NCI-H1694 treated with DMSO at 0.1 percent for 48 hours (cell line): ENCODE measurements at places on chromosomes 3 and 15.
A peak's percentile ranks its signal among the peaks of the same experiment; 100 is the strongest.

DNA sequence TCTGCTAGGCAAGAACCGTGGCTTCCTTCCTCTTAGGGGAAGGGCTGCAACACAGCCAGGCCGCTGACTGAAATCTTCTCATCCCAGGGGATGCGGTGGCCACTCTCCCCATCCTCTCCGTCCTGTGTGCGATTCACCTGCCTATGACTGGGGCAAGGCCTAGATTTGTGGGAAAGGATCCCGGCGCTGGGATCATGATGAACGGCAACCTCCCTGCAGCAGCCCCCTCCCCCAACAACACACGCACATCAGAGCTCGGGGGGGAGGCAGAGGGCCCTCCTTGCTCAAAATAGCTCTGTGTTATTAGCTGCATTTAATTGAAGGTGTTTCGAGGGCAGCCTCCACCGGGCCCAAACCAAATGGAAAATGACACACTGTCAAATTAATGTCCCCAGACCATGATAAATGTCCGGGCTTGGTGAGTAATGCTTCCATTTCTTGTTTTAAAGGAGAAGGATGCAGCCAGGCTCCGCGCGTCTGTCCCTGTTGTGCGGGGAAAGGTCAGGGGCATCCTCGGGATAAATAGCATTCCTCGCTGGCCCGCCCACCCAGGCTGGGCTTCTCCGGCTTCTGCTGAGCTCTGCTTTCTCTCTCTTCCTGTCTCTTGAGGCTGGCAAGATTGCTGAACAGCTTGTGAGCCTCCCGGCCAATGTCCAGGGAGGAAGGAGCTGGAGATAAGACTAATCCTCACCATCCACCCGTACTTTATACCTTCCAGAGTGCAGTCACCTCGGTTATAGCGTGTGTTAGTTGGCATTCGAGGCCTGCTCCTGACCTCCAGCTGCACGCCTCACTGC is 56.4 kb upstream of the TLE3 start:
- no peak for DNase-seq

DNA sequence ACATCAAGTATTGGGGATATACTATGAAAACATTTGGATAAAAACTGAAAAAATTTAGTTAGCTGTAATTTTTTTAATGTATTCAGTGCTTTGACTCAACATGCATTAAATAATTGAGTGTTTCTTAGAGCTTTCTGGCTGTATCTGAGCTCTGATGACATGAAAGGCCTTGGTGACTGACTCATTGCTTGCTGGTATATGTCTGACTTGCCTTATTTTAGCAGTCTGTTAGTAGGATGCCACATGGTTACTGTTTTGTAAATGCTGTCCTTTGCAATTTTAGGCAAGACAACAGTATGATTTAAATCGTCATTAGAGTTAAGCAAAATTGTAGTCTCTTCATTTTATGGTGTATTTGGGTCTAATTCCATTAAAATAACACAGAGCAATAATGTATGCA is 199.2 kb downstream of the GHSR start:
- no peak for DNase-seq

GRCh38 chr15:48595981-48596380 is 49.5 kb downstream of the FBN1 start:
- DNase-seq: no peak

DNA sequence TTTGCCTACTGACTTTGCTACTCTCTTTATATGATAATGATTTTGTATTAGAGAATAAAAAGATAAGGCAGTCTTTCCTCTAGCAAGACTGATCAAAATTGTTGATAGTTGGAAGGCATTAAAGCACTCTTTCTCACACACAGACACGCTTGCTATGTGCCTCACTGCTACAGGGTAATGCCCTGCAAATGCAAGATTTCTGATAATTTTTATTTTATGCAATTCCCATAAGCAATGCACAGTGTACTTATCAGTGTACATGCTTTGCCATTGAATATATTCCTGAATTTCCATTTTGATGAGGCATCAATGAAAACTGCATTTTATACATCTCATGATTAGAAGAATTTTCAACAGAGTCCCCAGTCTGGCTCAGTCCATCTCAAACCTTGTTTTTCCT is 263.2 kb downstream of the CHST2 start:
- no peak for DNase-seq

- DNase-seq: no peak
Observed at GRCh38 chr3:27657404-27657803, 64.7 kb downstream of the EOMES start.

GRCh38 chr3:193906849-193907410 is 229.0 kb upstream of the HES1 start:
- DNase-seq: no peak

- peak; percentile 23 for DNase-seq
Observed at GRCh38 chr3:120203016-120203415, 82.0 kb downstream of the GPR156 start.

- no peak for DNase-seq
Observed at GRCh38 chr3:165159760-165160421, 36.3 kb downstream of the SLITRK3 start.

DNA sequence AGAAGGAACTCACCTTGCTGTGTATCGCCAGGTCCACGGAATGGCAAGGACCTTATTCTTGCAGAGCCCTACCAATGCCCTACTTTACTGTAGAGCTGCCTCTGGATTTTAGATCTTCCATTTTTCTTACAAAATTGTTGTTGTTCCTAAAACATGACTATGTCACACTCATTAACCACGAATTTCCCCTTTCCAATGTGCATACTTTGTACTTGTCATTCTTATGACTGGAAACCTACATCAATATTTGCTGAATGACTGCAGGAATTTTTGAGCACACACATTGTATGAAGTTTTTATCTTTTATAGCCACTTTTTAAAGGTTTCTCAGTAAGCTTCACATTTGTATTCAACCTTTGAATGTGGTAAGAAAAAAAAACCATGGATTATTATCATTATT is 35.9 kb upstream of the CMSS1 start:
- DNase-seq: no peak

DNA sequence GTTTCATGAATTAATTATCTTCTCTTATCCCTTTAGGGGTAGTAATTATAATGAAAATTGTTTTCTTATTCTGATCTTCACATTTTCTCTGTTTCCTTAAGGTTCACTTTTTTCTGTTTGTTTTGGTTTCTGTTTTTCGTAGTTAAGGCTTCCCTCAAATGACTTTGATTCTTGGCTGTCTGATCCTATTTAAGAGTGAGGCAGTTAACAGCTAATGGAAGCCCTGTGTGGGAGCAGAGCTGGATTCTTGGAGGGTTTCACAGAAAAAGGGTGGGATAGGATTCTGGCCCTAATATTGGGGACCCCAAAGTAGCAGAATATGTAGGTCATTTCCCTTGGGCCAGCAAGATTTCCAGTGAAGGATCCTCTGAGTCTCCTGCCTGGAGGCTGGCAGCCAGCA is 6.8 kb upstream of the AMOTL2 start:
- DNase-seq: no peak

GRCh38 chr3:160911411-160911810 is 155.4 kb downstream of the PPM1L start:
- DNase-seq: no peak

GRCh38 chr3:100053951-100054620 is 60.2 kb downstream of the FILIP1L start:
- DNase-seq: no peak

GRCh38 chr3:94779699-94780098 is 716.8 kb downstream of the NSUN3 start:
- DNase-seq: no peak

DNA sequence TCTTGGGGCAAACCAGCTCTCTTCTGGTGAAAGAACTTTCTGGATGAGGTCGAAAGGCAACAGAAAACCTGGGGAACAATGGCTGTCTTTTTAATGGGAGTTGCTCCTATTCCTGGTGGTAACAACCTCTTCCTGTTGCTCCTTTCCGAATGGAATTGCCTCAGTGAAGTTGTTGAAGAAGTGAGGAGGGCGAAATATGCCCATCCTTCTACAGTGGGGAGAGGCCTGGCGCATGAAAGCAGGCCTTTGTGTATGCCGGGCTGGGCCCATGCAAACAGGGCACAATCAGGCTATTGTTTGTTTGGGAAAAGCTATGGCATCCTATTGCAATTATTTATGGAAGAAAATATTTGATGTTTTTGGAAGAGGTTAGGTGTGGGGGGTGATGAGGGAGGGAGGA is 166.9 kb downstream of the IGF1R start:
- no peak for DNase-seq

- DNase-seq: no peak
Observed at GRCh38 chr3:150783316-150783715, 20.3 kb upstream of the SIAH2 start.

DNA sequence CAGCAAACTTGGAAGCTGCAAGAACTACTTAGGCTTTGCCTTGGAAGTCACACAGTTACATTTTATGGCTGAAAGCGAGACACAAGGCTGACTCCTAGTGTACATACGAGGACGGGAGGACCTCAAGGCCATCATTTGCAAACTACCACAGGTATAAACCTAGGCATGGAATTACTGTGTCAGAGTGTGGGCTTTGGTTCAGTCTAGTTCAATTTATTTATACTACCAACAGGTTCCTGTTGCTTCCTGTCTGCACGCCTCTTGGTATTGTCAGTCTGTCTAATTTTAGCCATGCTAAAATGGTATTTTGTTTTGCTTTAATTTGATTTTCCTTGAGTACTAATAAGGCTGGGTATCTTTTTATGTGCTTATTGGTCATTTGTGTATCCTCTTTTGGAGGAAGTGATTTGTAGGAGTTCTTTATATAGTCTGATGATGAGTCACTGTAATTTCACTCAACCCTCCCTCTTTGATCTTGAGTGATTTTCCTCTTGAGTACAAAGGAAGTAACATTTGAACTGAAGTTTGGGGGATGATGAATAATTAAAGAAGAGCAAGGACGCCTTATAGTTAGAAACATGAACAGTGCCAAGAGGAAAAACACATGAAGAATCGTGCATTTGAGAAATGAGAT is 8.2 kb downstream of the ANKRD34C start:
- no peak for DNase-seq

DNA sequence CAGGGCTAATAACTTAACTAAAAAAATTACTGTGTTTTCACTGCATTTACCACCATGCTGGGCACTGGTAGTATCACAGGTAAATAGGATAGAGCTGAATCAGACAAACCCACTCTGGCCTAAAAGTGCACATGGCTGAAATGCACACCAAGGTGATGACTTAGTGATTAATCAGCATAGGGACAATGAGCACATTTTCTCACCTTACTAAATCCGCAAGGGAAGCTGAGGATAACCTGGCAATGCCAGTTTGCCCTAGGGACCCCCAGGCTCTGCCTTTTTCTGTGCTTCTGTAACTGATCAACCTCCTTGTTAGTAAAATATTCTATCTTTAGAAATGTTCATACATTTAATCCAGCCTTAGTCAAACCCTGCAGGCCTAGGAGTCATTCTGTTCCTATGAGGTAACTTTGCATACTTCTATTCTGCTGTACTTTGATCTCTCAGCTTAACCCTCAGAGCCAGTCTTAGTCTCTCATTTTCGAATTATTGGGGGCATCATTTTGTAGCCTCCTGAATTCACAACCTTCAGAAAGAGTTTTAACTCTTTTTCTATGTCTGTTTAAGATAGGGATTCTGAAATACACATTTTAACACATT is 562.9 kb upstream of the KCNMB2 start:
- DNase-seq: no peak

- no peak for DNase-seq
Observed at GRCh38 chr15:41494922-41495735, 1.5 kb downstream of the ITPKA start.

DNA sequence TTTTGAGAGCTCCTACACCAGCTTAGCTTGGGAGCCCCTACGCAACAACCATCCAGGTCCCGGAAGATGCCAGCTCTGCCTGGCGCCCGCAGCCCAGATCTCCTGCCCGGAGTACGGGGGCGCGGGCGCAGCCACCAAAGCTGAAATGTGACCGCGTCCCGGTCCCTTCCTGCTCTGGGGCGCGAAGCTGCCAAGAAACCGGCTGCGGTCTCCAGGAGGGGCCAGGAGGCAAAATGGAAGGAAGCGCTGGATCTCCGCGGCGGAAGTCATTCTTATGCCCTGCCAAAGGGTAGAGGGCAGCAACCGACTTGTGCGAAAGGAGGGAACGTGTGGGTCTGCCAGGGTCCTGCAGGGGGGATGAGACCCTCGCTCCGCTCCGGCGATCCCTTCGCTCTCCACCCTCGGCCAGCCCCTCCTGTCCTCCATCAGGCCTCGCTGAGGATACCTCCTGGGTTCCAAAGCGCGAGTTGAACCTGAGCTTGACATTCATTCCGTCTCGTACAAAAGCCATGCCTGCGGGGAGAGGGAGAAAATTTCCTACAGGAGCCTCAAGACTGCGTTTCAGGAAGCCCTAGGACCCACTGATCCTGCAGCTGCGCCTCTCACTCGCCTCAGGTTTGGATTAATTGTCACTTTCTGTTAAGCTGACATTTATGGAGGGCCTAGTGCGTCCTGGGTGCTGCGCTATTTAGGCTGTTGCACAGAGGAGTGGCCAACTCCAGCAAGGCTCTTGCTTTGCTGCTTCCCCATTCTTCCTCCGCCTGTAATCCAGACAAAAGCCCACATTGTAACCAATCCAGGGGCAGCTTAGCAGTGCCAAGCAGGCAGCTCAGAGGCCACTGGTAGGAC is 98.3 kb upstream of the VGLL3 start:
- no peak for DNase-seq

- no peak for DNase-seq
Observed at GRCh38 chr3:127423856-127424765, 136.3 kb upstream of the PRR20G start.

- no peak for DNase-seq
Observed at GRCh38 chr15:26066896-26067295, 203.8 kb upstream of the ATP10A start.

- no peak for DNase-seq
Observed at GRCh38 chr15:48062148-48062872, 58.5 kb upstream of the SLC24A5 start.

GRCh38 chr15:63938486-63939061 is 104.8 kb upstream of the HERC1 start:
- no peak for DNase-seq

GRCh38 chr15:62089616-62090015 is 22.8 kb downstream of the C2CD4A start:
- no peak for DNase-seq

DNA sequence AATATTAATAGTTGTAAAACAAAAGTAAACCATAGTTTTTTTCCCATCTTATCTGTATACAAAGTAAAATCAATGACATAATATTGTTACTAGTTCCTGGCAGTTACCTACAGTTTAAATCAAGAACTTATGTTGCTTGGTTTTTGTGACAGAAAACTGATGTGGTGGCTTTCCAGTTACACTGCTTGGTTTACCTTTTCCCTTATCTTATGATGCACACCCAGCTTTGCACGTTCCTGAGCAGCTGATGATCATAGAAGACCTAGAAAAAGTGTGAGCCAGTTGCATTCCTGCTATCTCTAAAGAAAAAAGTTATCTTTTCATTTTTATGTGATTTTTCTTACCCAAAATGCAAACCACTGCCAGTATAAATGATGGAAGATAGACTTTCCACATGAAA is 36.4 kb upstream of the LAMP3 start:
- no peak for DNase-seq

DNA sequence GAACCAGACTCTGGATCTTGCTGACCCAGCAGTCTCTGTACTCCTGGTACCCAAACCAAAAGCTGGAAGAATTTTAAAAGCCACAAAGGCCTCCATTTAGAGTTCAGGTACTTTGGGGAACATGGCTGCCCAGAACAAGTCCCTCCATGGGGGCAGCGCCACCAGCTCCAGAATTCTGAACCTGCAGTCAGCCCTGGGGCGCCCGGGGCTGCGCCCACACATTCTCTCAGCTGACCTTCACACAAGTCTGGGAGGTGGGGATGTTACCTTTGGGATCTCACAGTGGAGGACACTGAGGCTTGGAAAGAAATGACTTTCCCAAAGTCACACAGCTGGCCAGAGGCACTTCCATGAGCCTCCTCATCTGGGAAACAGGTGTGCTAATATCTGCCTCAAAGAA is 154.8 kb downstream of the RAB11A start:
- no peak for DNase-seq

GRCh38 chr15:42163947-42164550 is 7.6 kb upstream of the PLA2G4F start:
- DNase-seq: no peak
